ENCODE measurements at places on chromosomes 5 and 9.
A peak's percentile ranks its signal among the peaks of the same experiment; 100 is the strongest.

DNA sequence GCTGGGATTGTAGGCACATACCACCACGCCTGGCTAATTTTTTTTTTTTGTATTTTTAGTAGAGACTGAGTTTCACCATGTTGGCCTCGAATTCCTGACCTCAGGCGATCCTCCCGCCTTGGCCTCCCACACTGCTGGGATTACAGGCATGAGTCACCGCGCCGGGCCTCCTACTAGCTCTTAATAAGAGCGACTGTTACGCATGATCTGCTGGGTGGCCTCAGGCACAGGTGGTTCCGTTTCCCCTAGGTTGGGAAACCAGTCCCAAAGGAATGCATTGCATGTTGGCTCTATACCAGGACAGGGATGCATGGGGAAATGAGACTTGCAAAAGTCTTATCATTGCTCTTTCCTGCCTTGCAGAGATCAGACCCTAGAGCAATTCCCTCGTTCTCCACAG is 184.7 kb upstream of the PPP1R26 start:
- DNase-seq = peak; percentile 5

- DNase-seq = peak; percentile 28
Observed at GRCh38 chr9:15101095-15101494, 190.9 kb upstream of the FREM1 start.

- DNase-seq = no peak
Observed at GRCh38 chr5:1442222-1443145, 2.8 kb downstream of the SLC6A3 start.

GRCh38 chr5:51500-51823 is 40.5 kb upstream of the PLEKHG4B start:
- DNase-seq = no peak

DNA sequence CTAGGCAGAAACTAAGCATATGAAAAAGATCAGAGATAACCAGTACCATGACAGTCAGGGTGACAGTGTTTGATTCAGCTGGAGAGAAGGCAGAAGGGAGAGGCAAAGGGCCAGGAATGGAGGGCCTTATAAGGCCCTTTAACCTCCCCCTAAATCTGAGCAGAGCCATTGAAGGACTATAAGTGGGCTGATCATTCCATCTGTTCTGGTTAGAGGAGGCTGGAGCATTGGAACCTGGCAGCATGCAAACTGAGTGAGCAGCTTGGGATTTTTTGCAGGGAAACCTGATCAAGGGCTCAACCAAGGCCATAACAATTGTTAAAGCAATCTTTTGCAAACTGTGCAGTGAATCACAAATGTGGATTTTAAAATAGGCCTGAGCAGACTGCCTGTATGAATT is 174.5 kb upstream of the DAP start:
- no peak for DNase-seq

DNA sequence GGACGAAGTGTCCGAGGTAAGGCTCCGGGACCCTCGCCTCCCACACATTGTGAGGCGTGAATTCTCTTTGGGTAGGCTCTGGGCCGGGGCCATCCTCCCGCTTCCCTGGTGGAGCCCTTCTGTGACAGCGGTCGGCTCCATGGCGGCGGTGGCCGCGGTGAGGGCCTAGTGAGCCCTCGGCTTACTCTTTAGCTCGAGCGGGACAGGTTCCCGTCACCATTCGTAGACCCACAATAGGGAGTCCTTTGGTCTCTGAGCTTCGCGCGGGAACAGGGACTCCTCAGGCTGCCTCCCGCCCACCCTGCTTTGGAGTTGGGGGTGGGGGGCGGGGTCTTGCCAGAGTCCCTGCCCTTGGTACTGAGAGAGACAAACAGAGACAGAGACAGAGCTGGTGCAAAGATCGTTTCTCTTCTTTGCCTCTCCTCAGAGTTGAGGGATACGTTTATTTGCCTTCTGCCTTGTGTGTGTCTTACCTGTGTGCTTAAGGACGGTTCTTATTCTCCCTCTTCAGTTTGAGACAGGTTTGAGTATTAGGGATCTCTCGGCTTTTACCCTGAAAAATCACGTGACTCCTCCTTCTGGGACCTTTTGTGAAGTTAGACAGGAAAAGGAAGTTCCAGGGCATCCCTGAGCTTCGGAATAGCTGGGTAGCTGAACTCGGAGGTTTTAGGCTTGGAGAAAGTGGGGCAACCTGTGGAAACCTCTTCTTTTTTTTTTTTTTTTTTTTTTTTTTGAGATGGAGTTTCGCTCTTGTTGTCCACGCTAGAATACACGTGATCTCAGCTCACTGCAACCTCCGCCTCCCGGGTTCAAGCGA is 833 bp downstream of the ANKHD1 start:
- peak; percentile 63 for DNase-seq

DNA sequence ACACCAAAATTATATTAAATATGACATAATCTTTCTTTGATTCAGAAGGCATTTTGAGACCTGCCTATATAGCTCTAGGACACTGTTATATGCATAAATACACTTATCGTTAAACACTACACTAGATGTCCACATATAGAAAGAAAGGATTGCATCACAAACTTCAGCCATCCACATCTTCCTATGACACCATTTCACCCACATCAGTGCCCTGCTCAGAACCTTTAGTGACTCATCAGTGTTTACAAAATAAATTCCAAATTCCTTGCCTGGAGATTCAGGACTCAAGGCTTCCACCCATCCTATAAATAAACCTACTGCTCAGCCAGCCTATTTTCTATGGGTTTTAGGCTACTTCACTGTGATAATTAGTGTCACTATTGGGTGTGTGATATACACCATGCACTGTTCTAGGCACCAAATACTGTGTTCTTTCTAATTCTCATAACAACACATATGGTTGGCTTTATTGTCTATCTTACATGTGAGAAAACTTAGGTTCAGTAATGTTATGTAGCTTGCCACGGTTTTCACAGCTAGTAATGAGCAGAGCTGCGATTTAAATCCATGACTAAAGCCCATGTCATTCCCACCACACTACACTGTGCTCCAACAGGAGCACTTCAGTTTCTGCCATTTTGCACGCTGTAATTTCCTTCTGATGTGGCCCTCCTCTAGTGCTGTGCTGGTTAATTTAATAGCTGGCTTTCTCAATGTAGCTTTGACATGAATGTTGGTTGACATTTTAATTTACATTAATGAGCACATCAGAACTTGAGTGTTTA is 103.3 kb downstream of the SREK1 start:
- no peak for DNase-seq

- no peak for DNase-seq
Observed at GRCh38 chr5:91332267-91333045, 50.7 kb downstream of the ARRDC3 start.

GRCh38 chr9:93905473-93906133 is 49.6 kb downstream of the BARX1 start:
- no peak for DNase-seq

GRCh38 chr5:33305572-33305971 is 135.2 kb upstream of the TARS1 start:
- no peak for DNase-seq

GRCh38 chr9:87874304-87874623 is 8.4 kb upstream of the SPATA31E1 start:
- DNase-seq = no peak

GRCh38 chr9:128733256-128733655 is 9.3 kb upstream of the ZDHHC12 start:
- DNase-seq = peak; percentile 76

DNA sequence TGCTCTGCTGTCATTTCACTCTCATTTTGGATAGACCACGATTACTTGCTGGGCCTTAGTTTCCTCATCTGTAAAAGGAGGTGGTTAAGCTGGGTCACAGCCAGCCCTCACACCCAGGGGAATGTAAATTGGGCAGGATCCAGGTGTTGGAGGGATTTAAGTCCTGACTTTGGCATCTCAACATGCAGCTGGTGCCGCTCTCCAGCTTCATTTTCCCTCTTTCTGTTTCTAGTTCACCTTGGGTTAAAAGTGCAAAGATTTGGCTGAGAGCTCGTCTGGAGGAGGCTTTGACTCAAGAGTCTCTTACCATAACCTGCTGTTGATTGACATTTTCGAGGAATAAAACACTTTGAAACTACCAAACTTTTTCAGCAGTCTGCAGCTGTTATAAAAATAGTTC is 144.3 kb upstream of the DHFR start:
- no peak for DNase-seq

DNA sequence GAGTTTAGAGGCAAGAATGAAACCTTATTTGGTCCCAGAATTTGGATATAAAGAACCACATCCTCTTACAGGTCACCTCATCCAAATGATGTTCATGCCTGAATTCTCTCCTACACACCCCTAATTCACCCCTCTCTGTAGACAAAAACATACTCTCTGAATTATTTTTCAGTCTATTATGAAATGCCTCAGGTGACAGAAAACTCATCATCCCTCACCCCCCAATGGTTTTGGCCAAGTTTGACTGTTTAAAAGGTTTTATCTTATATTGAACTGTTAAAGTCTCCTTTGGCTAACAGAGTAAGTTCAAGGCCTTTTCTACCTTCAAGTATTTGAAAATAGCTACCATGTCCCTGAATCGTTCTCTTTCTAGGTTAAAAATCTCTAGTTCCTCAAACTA is 2.3 kb upstream of the CD180 start:
- DNase-seq = no peak

- no peak for DNase-seq
Observed at GRCh38 chr9:96071076-96071814, 195.8 kb downstream of the ERCC6L2 start.

- DNase-seq = no peak
Observed at GRCh38 chr9:128371630-128372117, 500 bp downstream of the URM1 start.

GRCh38 chr5:38556599-38557307 is at the start of gene LIFR:
Gene LIFR, minus strand, starts transcription at chr5:38556646. Its CDS starts 25,999 bp downstream, at chr5:38530647.
- peak; percentile 87 for DNase-seq

DNA sequence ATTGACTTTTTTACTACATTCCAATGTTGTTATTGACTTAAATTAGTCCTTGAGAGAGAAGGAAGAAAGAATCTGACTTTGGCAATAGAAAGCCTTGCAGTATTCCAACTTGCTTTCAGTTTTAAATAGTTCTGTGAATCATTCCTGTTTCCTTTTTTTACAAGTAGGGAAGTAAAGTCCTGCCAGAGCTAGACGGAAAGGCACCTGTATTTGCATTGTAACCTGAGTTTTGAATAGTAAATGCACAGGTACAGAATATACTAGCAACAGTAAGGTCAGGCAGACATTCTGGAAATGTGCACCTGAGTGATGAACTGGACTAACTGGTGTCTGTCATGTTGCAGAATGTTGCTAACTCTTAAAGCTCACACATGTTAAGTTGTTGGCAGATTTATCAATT is 100.9 kb downstream of the PRKACG start:
- DNase-seq = no peak

DNA sequence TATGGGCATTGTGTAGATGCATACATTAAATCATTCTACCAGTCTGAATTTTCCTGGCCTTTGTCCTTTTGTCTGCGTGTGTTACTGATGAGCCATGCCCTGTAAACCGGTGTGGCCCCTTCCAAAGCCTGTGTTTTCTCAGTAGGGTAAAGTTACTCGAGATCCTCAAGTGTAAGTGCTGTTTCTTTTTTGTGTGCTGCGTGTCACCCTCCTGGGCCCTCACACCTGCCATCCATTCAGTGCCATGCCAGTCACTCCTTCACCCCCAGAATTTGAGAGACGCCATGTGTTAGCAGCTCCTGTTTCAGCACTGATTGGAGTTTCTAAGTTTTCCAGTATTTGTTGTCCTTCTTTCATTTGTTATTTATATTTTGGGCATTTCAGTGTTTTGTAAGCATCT is 288.2 kb downstream of the FANCC start:
- no peak for DNase-seq

GRCh38 chr5:107813559-107813958 is 142.8 kb upstream of the EFNA5 start:
- DNase-seq = no peak

DNA sequence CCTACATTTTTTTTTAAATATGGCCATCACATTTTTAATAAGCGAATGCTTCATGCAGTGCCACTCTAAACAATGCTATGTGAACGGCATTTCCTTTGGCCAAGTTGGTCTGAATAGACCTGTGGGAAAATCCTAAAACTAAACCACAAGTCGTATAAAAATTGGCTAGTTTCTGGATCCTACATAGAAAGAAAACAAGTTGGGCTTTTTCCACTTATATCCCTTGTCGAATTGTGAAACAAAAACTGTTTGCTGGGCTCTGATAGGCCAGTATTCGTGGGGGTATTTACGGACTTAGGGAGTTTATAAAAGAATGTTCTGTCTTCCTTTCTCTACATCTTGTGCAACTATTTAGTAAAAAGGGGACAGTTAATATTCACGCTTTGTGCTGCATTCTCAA is 153.1 kb upstream of the KLF9 start:
- no peak for DNase-seq

DNA sequence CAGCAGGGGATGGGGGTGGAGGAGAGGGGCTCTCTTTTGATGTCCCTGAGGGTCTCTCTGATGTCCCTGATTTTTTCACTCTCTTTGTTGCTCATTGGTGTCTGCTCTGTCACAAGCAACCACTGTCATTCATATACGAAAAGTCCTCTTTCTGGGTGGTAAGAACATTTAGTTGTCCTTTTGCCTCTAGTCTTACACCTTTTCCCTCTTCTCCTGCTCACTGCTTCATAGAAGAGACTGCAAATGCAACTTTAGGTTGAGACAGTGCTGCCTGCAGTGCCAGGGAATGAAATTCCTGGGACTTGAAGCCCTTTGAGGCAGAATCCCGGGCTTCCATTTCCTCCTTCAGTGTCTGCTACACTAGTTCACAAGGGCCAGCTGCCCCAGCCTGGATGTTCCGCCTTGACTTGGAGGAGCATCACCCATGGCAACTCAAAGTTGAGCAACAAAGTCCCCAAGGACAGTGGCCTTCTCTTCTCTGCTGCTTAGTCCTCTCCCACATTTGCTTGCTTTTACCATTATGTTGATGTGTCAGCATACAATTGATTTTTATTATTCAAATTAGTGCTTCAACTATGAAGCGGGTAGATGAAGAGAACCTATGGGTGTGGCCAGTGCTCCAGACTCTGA is 94.7 kb upstream of the RUSC2 start:
- no peak for DNase-seq

- no peak for DNase-seq
Observed at GRCh38 chr5:51599587-51599986, 216.3 kb downstream of the ISL1 start.

DNA sequence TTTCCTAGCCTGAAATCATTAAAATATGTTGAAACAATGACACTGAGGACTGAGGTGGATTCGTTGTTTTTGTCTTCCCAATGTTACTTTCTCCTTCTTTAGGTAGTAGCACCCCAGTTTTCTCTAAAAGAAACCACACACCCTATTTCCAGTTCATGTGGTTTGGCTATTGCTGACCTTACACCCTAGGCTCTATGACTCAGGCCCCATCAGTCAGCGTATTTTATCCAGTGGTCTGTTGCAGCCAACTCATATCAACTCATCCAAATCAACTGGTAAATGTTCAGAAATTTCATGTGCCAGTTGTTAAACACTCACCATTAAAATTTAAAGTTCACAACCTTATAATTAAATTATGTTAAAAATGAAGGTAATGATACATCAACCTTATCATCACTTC is 44.6 kb upstream of the NFIB start:
- no peak for DNase-seq

DNA sequence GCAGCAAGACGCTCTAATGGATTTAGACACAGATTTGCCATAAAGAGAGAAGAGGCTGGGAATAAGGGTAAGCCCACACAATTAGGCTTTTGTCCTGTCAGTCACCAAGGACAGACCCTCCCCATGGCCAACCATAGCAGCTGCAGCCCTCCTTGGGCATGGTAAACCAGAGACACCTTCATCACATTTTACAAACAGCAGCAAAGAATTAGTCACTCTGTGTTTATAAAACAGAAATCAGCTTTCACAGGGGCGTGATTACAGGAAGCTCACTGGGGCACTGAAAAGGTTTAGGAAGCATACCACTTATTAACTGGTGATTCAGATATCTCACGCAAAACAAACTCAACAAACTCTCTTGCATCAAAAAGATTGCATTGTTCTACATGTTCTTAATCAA is 37.3 kb upstream of the ZNF622 start:
- DNase-seq = no peak

- DNase-seq = no peak
Observed at GRCh38 chr5:113140837-113141671, 164.5 kb downstream of the DCP2 start.
